ENCODE measurements at places on chromosomes 2 and 18.

DNA sequence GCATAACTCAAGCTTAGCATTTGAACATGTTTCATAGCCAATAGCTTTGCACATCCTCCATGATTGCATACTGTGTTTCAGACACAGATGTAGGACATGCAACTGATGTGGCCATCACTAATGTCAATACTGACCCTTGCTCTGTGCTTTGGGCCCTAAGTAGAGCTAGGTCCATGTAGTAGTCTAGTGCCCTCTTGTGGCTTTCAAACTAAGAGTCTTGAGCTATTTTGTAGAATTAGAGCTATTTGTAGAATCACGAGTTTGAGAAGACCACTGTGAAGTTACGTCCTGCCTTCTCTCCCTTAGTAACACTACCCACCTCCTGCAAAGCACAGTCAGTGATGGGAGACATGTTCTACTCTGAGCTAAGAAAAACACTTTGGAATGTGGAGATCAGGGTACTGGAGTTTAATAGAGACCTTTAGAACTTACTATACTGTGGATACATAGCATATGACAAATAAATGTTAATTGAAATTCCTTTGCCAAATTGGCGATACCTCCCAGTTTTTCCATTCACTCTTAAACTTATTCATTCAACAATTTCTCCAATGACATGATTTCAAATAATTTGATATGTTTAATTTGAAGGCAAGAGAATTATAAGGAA lies 306.5 kb upstream of the TNP1 start:
- no peak for DNase-seq

GRCh38 chr2:62505109-62505749 lies 766 bp downstream of the TMEM17 start:
- no peak for DNase-seq

DNA sequence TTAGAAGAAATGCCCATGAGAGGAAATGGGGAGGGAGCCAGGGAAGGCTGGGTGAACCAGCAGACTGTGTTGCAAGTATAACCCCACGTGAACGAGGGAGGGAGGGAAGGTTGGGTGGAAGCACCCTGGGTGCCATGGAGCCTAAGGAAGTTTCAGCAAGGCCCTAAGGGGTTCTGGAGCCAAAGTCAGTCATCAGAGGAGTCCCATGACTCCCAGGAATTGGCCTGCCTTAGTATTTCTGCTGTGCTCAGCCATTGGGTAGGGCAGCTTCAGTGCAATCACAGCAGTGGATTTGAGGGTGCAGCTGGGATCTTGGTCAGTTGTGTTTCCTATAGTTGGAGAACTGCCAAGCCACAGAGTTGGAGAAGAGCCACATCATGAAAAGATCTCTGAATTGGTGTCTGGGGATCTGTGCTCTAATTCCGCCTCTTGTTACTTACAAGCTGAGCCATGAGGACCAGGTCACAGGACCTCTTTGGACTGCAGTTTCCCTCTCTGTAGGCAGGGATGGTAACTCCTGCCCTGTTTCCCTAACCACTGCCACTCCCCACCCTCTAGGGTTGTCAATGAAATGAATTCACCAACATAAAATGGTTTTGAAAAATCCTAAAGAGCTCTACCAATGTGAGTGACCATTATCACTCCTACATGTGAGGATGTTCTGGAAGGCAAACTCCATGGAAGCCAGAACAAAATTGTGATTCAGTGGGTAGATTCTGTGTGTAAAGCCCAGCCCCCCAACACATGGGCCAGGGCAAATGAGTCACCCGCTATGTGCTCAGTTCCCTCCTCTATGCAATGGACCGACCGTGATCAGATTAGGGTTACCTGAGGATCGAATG lies 108.9 kb downstream of the CLIP4 start:
- no peak for DNase-seq

GRCh38 chr2:155393406-155393805 lies 694.9 kb downstream of the KCNJ3 start:
- no peak for DNase-seq

GRCh38 chr2:68774569-68775271 lies 40.1 kb downstream of the ARHGAP25 start:
- DNase-seq: no peak

GRCh38 chr2:56208380-56208779 lies 24.6 kb downstream of the CCDC85A start:
- no peak for DNase-seq

- DNase-seq: no peak
These were observed 68.7 kb upstream of the RBM44 start for GRCh38 chr2:237729681-237730475.

GRCh38 chr2:42125841-42126594 lies 43.1 kb upstream of the EML4 start:
- no peak for DNase-seq

Measured in D341Med (cell line).